ENCODE measurements at places on chromosomes 13 and 19. TPM values are rescaled to one million over a fixed set of nuclear protein-coding genes. Genes with fewer than 3 reads are reported as not detected.
A peak's percentile ranks its signal among the peaks of the same experiment; 100 is the strongest.

ZNF675 gene
- 3.0 TPM for total RNA-seq

STARD13 gene
- total RNA-seq = 47.9 TPM

ZNF155 gene
- total RNA-seq = 6.2 TPM

GJB6 gene
- total RNA-seq = 2.8 TPM

GRIN3B gene
- total RNA-seq = not detected

IL11 gene
- 0.67 TPM for total RNA-seq

ZNF677 gene
- total RNA-seq = 22.6 TPM

HRC gene
- 3.9 TPM for total RNA-seq

CYTH2 gene
- 42.5 TPM for total RNA-seq

GRCh38 chr19:2495651-2496316 lies 19.9 kb downstream of the GADD45B start:
- peak; percentile 23 for ATAC-seq

GRCh38 chr19:13441810-13442512 lies 64.3 kb downstream of the CACNA1A start:
- no peak for ATAC-seq

DNA sequence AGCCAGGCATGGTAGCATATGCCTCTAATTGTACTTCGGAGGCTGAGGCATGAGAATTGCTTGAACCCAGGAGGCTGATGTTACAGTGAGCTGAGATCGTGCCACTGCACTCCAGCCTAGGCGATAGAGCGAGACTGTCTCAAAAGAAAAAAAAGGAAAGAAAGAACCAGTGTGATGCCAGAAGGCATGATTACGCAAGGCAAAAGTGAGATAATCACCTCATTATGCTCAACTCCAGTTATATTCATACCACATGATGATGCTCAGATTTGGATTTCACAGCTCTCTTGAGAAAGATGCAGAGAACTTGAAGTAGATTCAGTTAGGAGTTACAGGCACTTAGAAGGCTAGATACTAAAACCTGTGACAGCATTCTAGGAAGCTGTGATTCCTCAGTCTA lies 21.8 kb downstream of the RCBTB1 start:
- ATAC-seq = no peak

GRCh38 chr19:32555786-32556185 lies 25.2 kb upstream of the PDCD5 start:
- no peak for ATAC-seq

DNA sequence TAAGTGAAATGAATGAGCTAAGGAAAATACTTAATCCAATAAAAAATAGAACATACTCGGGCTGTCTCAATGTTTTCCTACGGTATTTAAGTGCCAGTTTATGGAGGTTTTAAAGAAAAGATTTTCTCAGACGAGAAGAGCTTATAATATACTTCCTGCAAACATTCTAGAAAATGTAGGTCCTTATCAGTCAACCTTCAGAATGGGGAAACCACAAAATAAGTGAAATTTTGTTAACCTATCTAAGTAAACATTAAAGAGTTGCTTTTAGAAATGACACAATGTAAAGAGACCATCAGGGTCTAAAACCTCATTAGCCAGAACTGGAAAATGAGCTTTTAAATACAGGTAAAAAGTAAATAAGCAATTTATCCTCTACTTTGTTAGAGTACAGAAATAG lies 12.1 kb downstream of the MIR17HG start:
- no peak for ATAC-seq

DNA sequence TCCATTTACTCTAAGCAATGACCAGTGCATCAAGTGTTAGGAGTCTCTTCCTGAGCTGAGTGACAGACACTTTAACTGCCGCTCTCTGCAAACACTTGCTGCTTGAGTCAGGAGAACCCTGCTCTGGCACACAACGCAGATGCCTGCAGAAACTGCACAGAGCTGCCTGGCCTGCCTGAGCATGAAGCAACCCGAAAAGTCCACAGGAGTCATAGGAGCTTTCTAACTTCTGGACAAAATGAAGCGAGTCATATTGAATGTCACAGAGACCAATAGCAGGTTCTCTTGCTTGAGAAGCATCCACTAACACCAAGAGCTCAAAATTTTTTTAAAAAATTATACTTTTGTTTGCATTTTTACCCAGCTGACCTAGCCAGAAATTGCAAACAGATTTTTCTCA lies 232.4 kb downstream of the LHFPL6 start:
- ATAC-seq = no peak

- no peak for ATAC-seq
Measured at GRCh38 chr19:4830768-4831265, 695 bp downstream of the TICAM1 start.

DNA sequence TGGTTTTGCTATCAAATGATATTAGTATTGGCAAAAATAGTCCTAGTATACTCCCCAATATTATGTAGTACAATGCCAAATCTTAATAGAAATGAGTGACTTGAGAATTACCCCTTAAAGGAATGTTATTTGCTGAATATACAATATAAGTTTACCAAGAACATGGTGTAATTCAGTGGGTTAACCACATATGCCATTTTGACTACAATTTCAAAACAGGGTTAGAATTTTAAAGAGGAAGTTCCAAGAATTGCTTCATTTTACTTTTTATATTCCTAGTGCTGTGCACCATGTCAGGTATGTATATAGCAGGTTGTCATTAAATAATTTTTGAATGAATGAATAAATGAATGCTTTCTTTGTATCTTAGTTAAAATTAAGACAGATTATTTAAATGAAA lies 66.3 kb downstream of the LMO7 start:
- ATAC-seq = no peak

GRCh38 chr19:3565139-3565538 lies 7.6 kb upstream of the HMG20B start:
- ATAC-seq = no peak

DNA sequence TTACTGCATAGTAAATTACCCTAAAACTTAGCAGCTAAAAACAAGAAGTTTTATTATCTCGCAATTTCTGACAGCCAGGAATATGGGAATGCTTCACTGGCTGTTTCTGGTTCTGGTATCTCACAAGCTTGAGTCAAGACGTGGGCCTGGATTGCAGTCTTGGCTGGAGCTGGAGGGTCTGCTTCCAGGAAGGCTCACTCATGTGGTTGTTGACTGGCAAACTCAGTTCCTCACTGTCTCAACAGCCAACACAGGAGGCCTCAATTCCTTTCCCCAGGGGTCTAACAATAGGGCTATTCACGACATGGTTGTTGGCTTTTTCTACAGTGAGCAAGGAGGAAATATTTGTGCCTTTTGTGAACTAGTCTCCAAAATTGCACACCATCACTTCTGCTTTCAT lies 146.3 kb downstream of the GPC5 start:
- no peak for ATAC-seq

DNA sequence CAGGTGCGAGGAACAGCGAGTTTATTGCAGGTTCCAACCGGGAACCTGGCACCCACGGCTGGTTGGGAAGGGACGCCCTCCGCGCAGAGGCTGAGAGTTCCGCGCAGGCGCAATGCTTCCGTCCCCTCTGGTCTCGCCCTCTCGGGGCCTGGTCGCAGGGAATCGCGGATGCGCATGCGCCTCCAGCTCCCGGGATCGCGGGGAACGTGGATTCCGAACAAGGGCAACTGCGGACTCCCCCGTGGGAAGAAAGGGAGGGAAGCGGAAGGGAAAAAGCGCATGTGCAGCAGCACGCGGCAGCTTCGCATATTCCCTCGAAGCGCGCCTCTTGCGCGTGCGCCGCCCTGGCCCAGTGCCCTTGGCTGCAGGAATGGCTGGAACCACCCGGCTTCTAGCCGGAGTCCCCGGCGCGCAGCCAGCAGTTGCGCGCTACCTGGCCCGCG lies 1.1 kb downstream of the TSSK6 start:
- ATAC-seq = peak; percentile 70

- no peak for ATAC-seq
Measured at GRCh38 chr13:76216729-76217128, 580.6 kb downstream of the LMO7 start.

GRCh38 chr13:29684441-29684840 lies 89.0 kb upstream of the SLC7A1 start:
- ATAC-seq = no peak

DNA sequence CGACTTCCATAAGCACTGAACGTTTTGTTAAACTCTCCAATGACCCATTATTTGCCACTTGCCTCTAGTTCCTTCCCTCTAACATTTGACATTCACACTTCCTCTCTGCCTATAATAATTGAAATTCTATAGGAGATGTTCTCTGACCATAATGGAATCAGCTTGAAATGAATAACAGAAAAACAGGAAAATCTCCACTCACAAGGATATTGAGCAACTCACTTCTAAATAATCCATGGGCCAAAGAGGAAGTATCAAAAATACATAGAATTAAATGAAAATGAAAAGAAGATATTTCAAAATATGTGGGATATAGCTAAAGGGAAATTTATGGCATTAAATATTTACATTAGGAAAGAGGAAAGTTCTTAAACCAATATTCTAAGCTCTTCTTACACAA lies 3.4 kb upstream of the FCGBP start:
- no peak for ATAC-seq

Measured in gastroesophageal sphincter (tissue), 4 donors.